CD4-positive, alpha-beta T cell treated with Interleukin-2 at 100 ng/mL for 4 hours (primary cell): ENCODE measurements at places on chromosomes 16 and 17.

DNA sequence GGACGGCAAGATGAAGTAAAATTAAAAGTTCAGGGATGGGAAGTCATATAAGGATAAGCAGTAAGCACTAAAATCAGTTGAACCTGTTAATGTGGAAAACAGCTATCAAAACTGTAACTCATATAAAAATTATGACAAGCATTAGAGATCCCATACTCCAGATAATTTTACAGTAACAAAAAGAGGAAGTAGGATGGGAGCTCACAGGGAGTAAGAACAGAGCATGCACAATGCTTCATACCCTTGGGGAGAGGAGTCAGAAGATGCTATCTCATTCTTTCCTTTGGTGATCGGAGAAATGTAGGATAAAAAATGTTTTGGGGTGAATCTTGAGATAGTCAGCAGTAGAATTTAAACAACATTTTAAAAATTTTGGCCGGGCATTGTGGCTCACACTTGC, 164.7 kb upstream of the CACNG5 start:
- no peak for DNase-seq

DNA sequence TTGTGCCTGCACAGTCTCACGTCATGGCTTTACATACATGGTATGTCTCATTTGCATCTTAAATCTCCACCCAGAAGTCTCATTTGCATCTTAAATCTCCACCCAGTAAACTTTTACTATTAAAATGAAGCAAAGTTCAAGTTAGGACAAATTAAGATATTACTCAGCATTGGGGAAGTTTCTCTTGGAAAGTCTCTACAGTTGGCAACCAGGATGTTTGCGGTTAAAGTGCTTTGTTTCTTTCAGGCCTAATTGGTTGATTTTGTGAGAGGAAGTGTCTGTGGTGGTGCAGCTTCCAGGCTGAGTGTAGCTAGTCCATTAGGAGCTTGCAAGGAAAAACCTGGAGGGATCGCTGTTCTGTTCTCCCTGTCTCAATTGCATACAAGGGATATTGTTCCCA, 1373.3 kb upstream of the GOT2 start:
- DNase-seq = no peak

DNA sequence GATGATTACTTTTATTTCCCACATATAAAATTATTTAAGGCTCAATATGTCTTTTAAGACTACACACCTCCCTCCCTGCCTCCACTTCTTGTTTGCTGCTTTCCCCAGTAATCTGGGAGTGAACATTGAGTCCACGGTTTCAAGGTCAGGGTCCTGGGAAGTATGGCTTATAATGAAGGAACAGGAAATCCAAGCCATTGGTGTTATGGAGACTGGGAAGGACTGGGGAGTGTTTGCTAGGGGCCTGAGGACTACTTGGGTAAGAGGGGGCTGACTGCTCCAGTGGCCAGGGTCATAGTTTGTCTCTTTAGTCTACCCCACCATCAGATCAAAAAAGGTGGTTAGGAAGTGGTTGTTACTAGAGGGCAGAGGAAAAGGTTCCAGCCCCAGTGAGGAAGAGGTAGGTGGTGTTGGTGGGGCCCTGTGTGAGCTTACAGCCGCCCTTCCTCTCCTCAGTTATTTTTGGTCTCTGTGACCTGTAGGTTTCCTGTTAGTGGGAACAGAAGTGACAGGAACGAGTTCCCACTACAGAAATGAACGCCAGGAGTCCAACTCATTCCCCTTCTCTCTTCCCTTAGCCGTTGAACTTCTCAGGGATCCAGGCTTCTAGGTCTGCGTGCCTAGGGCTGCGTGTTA, 742 bp upstream of the SLC16A13 start:
- peak; percentile 54 for DNase-seq

DNA sequence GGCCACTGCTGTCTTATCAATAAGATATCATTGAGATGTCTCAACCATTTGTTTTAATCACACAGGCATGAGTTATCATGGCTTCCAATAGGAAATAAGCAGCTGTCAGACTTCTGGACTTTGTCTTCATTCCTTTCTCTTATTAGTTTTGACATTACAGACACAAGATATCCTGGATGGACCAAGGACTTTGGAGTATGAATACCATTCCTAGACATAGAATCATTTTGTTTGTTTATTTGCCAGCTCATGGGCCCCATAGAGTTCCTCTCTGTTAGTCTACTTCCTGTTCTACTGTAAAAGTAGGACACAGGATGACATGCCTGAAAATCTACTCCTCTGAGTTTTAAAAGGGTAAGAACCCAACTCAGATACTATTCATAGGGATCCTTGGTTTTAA, 77.7 kb upstream of the KCNJ16 start:
- no peak for DNase-seq

DNA sequence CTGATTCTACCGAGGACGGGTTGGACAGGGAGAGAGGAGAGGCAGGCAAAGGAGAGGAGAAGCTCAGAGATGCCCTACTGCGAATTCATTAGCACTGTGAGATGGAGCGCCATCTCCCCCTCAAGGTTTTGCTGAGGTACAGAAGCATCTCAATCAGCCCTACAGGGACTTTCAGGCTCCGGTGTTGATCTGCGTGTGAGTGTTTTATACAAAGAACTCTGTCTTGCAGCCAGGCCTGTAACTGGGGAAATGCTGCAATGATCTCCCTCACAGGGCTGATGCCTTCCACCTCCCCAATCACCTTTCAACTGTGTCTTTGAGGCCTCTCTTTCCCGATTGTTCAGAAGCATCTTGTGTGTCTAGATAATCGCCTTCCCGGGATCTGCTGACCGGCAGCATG, 74.8 kb downstream of the IRX6 start:
- DNase-seq = no peak

GRCh38 chr16:67703626-67704025, 15.5 kb downstream of the GFOD2 start:
- DNase-seq = peak; percentile 6

GRCh38 chr17:71593078-71593477, 527.7 kb upstream of the SOX9 start:
- no peak for DNase-seq
